RWPE1 (cell line): ENCODE measurements at places on chromosomes 5 and 9.
A peak's percentile ranks its signal among the peaks of the same experiment; 100 is the strongest.

DNA sequence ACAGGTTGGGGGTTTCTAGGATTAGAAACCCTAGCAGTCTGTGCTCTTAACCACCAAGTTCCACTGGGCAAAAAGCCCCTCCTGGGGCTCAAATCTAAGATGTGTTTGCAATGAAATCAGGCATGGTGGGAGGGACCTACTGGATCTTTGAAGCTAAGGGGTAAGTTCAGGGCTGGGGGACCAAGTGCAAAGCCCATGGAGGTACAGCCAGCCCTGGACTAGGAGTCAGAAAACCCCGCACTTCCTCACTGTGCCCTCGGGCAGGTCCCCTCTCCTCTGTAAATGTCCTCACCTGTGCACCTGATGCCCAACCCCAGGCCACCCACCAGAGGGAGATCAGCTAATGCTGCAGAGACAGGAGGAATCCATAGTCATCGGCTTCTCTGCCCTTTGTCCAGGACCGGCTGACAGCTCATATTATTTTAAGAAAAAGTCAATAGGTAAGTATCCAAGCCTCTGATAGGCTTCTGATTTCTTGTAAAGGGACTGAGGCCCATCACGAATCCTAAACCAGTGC lies 138.3 kb downstream of the PAX5 start:
- no peak for DNase-seq

DNA sequence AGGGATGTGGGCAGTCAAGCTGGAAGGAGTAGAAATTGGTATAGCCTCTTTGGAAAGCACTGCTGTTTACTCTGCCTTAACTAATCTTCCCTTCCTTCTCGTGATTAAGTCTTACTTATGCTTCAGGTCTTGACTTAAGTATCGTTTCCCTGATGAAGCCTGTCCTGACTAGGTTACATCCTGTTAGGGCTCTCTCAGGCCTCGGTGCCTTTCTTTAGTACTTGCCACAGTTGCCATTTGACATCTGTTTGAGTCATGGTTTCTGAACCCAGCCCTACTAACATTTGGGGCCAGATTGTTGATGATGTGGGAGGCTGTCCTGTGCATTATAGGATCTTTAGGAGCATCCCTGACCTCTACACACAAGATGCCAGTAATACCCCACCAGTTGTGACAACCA lies 94.4 kb downstream of the GAPVD1 start:
- no peak for DNase-seq

- peak; percentile 38 for DNase-seq
These were observed 14.7 kb upstream of the OMD start for GRCh38 chr9:92438900-92439526.

GRCh38 chr5:59560553-59560952 lies 333.0 kb downstream of the PDE4D start:
- no peak for DNase-seq

DNA sequence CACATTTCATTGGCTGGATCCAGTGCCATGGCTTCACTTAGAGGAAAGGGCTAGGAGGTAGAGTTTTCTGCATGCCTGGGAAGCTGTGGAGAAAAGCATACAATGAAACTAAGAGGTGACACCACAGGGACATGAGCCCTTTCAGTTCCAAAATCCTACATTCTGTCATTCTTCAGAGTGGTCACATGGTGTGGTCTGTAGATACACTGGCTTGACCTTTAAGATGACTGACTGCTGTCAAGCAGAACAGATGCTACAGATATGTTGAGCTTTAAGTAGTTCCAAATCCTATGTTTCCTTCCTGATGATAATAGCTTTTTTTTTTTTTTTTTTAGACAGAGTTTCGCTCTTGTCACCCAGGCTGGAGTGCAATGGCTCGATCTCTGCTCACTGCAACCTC lies 26.2 kb downstream of the DMRT3 start:
- no peak for DNase-seq

DNA sequence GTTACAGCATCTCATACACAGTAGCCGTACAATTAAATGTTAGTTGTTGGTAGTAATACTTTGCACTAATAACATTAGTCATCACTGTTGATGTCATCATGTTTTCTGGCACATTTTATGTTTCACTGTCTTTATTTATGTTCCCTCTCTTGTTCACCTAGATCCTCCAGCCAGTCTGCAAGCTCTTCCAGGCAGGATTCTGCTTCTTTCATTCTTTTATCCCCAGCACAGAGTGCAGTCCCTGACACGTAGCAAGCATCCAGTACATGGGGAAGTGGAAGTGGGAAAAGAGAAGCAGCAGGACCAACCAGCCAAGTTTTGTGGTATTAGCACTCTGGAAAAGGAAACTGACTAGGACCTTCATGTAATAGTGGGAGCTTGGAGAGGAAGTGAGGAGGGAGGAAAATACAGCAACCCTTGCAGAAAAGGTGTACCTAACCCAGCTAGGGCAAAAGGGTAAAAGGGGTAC lies 89.7 kb upstream of the SLC44A1 start:
- peak; percentile 66 for DNase-seq

DNA sequence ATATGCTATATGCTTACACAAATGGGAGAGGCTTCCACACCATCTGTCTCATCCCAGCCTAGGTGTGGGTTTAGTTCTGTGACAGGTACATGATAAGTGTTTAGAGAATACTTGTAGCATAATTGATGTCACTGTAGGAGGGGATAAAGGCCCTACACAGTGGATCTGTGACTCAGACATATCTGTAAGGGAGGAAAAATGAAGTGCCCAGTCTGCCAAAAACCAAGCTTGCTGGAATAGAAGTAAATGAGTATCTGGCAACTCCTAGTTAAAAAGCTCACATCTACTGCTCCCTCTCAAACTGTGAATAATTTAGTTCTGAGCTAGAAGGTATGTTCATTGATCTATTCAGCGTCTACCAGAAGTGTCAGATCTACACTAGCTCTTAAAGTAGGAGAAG lies 38.9 kb upstream of the FAM174A start:
- DNase-seq: no peak

- DNase-seq: no peak
These were observed 451.1 kb downstream of the BRINP1 start for GRCh38 chr9:118918180-118918579.

GRCh38 chr9:95815133-95815532 lies 60.4 kb upstream of the ERCC6L2 start:
- peak; percentile 63 for DNase-seq

DNA sequence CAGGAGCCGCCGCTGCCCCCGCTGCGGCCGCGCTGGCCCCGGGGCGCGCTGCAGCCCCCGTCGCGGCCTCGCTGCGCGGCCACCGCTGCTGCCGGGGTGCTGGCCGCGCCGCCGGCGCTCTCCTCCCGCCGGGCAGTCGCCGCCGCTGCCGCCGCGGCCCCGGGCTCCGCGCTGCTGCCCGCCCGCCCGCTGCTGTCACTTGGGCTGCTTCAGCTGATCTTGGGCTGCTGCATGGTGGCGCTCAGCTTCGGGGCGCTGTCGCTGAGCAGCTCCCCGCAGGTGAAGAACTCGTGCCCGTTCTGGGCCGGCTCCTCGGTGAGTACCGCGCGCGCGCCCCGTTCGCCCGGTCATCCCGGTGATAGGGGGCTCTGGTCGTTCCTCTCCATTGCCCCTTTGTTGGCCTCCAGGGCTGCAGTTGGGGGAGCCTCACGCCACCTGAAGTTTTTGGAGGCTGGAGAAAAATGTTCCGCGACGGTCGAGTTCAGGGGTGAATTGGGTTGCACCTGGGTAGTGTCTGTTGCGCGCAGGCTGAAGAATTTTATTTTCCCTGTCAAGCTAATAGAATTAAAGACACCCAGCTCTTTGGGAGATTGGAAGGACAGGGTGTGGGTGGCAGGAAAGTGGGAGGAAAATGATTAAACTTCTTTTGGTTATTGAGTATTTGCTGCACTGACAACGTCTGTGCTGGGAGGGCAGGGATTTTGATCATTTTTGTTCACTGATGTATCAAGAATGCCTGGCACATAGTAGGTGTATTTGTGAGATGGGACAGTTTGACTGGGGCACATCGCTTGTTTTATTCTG lies 596 bp downstream of the ENTREP1 start:
- DNase-seq: no peak
